ENCODE measurements at places on chromosomes 3 and 15.

DNA sequence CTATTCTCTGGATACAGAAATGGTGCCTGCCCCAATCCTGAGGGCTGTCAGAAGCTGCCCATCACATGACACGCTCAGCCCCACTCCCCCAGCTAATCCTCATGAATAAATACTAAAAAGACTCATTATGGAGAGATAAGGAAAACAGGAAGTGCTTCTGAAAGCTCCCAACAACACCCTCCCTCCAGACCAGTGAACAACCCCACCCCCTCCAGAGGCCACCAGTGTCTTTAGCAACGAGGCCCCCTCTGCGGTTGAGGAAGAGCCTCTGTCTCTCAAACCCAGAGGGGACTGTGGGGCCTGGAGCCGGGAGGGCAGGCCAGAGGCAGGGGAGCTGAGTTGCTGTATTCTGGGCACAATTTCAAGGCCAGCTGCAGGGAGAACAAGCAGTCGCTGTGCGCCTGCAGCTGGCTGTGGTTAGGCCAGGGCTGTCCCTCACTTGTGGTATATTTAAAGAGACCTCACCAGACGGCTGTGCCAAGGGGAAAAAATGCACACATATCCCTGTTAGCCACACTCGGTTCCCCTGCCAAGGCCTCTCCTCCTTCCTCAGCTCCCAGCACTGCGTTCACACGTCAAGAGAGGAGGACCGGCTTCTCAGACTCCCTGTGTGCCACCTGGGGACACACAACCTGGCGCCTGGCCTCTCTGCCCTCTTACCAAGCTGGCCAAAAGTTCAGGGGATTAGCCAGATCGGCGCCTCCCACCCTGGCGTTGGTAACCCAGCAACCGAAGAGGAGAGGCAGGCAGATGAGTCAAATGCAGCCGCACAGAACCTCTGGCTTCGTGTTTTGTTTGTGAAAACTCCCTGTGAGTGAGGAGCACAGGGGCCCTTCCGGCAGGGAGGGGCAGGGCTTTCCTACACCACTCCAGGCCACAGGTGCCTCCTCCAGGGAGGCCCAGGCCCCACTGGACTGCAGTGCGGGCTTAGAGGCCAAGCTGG is 101.2 kb upstream of the ETV5 start:
- DNase-seq = peak; percentile 25

DNA sequence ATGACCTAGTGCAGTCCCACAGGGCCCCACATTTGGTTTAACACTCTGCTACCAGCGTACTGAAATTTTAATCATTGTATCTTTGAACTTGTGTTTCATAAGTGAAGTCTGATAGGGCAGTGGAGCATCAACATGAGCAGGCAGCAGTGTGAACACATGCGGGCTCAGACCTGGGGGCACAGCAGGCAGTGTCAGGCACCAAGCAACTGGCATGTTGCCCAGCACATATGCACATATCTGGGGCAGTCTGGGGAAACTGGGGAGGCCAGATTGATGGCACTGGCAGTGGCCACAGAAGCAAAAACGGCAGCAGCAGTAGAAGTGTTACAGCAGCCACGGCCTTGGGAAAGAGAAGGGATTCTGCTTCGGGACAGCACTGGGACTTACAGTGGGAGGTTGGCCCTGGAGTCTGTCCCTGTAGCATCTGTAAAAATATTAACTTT is 353.9 kb upstream of the KCNMB2 start:
- peak; percentile 72 for DNase-seq

- no peak for DNase-seq
Measured at GRCh38 chr3:185852635-185853034, 27.8 kb upstream of the IGF2BP2 start.

GRCh38 chr3:62632510-62633294 is 242.5 kb downstream of the CADPS start:
- DNase-seq = no peak

DNA sequence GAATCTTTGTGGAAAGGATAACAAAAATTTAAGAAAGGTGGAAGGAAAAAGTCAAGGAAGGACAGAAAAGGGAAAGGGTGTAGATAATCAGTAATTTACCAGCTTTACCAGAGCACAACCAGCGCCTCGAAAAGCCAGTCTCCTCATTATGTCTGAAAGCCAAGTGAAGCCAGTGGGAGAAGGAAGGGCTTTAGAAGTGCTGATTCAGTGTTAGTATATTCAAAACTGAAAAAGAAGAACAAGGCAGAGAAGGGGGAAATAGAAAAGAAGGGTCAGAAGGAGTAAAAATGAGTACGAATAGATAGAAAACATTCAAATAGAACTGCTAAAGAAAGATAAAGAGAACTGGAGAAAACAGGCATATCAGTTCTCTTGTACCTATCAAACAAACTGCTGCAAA is 4.1 kb downstream of the PBRM1 start:
- DNase-seq = no peak

GRCh38 chr3:135458541-135459322 is 506.8 kb upstream of the PPP2R3A start:
- no peak for DNase-seq

- no peak for DNase-seq
Measured at GRCh38 chr3:28308196-28308595, 40.3 kb upstream of the ZCWPW2 start.

DNA sequence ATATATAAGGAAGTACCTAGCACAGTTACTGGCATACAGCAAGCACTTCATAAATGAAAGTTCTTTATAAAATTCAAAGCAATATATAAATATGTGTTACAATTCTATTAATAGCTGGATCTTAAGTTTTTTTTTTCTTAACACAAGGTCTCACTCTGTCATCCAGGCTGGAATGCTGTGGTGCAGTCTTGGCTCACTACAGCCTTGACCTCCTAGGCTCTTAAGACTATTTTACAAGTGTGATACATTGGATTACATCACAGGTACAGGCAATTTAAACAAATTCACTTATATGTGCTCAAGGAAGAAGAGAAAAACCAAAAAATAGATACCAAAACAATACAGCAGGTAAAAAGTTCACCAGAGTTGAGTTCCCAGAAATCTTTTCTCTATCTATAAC is 60.6 kb downstream of the ZNF280D start:
- no peak for DNase-seq

GRCh38 chr15:101362986-101363566 is 68.0 kb upstream of the SNRPA1 start:
- DNase-seq = no peak

DNA sequence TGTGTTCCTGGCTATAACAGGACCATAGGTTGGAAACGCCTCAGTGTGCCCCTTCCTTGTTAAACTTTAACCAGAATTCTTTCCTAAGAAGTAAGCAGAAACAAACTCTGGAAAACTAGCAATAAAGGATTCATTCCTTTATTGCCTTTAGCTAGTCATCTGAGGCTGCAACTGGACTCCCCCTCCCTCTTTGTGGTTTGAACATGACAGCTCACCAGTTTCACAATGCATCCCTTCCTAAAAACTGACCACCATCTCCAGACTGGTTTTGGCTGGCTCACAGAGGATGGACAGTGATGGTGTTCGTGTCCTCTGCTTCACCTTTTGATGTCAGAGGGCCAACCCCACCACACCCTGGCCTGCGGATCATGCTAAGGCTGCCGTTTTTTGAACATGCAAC is 27.9 kb upstream of the TGFBR2 start:
- DNase-seq = no peak

DNA sequence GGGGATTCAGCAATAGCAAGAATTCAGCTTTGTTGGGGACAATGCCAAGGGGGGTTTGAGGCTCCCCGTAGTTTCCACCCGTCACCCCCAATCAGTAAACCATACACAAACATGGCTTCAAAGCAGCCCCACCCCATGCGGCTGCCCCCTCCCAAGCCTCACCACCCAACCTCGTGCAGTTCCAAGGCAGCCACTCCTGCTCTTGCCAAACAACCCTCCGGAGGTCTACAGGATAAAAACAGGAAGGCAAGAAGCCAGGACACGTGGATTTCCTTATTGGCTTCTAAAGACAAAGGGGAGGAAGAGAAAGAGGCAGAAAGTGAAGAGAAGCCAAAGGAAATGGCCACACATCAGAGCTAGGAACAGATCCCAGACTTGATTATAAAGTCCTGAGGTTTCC is 121.1 kb downstream of the SHQ1 start:
- DNase-seq = no peak

GRCh38 chr15:66877477-66878271 is 175.6 kb downstream of the SMAD6 start:
- no peak for DNase-seq

GRCh38 chr3:70554170-70554569 is 241.7 kb upstream of the MDFIC2 start:
- DNase-seq = no peak

- no peak for DNase-seq
Measured at GRCh38 chr15:30859091-30859874, 44.4 kb upstream of the FAN1 start.

- DNase-seq = no peak
Measured at GRCh38 chr3:41710646-41711388, 251.1 kb downstream of the ULK4 start.

GRCh38 chr3:98972720-98973119 is 71.2 kb upstream of the DCBLD2 start:
- DNase-seq = no peak

GRCh38 chr3:154973851-154974250 is 106.3 kb upstream of the MME start:
- DNase-seq = no peak

- no peak for DNase-seq
Measured at GRCh38 chr3:30344288-30344687, 262.1 kb upstream of the TGFBR2 start.

DNA sequence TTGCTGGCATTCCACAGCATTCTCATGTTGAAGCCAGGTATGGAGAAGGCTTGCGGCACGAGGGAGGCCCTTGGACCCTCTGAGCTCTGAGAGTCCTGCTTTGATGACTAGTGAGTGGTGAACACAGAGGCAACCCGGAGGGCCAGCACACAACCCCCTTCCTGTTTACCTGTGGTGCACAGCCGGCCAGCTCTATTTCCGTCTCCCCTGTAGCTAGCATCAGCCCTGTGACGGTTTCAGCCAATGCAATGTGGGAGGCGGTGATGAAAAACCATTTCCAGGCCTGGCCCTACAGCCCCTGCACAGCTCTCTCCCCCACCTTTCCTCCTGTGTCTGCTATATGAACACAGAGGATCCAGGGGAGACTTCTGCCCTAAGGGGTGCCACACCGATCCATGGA is 76.8 kb upstream of the KLHL25 start:
- DNase-seq = no peak

- DNase-seq = no peak
Measured at GRCh38 chr3:67076607-67077006, 78.5 kb downstream of the KBTBD8 start.

DNA sequence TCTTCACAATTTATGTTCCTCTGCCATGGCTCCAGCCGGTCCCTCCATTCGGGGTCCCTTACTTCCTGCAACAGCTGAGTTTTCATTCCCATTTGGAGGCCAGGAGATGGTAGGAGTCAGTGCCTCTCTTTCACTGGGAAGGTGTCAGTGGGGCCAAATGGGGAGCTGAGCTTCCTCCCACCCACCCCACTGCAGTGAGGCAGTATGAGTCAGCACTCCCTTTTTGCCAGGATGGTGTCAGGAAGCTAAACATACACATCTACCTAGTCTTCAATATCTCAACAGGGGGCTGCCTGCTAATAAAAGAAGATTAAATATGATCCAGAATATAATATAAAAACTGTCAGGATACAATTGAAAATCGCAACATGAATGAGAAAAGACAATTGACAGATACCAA is 12.7 kb upstream of the ACTC1 start:
- DNase-seq = no peak

DNA sequence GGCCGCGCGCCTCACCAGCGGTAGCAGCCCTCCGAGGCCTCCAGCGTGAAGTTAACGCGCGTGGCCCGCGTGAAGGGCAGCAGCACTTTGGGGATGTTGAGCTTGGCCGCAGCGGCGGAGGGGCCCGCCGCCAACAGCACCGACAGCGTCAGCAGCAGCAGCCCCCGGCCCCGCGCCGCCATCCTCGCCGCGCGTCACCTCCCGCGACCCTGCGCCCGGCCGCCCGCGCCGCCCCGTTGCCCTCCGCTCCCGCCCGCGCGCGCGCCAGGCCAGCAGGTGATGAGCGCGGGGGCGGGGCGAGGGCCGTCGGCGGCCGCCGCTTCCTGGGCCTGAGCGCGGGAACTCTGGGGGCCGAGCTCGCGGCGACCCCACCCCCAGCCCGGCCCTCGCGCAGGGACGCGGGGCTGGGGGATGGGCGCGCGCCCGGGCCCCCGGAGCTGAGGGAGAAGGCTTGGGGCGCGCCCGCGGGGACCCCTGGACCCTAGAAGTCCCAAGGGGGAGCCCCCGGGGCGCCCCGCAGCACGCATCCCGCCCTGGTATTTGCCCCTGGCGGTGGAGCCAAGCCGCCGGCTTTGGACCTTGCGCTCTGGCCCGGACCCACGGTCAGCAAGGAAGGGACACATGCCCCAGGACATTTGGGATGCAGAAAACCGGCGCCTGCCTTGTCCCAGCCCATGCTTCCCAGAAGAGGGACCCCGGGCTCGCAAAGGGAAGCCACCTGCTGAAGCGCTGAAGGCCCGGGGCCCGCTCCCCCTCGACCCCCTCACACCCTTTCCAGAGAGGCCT is at the start of gene NUP210:
Gene NUP210 (minus strand): TSS at position 278 of the 786 bp plus-strand sequence. CDS start 96 bp downstream, at position 182.
- no peak for DNase-seq

- DNase-seq = no peak
Measured at GRCh38 chr3:112894258-112894657, 47.6 kb upstream of the CD200R1L start.

DNA sequence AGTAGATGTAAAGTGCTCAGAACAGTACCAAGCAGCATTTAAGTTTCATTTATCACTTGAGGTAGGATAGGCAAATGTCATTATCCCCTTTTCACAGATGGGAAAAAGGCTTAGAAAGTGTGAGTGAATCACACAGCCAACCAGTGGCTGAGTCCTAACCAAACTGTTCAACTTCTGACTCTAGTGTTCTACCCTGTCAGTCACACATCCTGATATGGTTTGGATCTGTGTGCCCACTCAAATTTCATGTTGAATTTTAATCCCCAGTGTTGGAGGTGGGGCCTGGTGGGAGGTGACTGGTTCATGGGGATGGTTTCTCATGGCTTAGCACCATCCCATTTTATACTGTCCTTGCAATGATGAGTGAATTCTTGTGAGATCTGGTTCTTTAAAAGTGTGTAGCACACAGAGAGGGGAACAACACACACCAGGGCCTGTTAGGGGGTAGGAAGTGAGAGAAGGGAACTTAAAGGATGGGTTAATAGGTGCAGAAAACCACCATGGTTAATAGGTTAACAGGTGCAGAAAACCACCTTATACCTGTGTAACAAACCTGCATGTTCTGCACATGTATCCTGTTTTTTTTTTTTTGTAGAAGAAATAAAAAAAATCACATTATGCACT is 304.7 kb downstream of the SUCLG2 start:
- DNase-seq = no peak

- DNase-seq = no peak
Measured at GRCh38 chr15:56272454-56272853, 28.8 kb upstream of the RFX7 start.

Data from NCI-H446 (cell line).